ENCODE measurements at places on chromosomes 4 and X.

- no peak for DNase-seq
Measured at GRCh38 chrX:101051153-101051548, 760 bp downstream of the TRMT2B start.

DNA sequence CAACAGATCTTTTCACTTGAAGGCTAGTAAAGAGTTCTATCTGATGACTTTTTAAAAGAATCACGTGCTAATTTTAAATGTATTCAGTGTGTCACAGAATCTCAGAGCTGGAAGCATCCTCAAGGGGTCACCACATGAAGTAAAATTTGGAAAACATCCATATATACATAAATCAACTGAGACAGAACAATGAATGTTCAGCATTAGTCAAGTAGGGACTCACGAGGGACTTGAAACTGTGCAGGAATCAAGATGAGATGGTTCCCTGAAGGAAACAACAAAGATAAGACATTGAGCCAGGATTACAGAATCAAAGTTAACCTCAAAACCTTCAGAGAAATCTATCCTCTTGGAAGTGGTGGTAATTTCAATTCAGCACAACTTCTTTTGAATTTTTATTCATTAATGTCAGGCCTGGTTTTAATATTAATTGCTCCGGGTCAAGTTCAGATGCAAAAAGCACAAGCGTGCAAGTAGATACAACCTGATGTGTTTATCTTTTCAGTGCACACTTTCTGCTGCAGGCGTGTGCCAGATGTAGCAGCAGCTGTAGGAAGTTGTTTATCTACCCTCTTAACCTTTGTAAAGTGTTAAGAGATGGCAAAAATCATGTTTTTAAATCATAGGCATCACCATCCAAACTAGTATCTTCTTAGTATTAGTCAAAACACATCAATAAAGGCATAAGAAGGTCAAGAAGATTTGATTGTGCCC is 87.7 kb upstream of the SRD5A3 start:
- no peak for DNase-seq

- no peak for DNase-seq
Measured at GRCh38 chr4:148044912-148045352, 313.0 kb downstream of the ARHGAP10 start.

- DNase-seq: no peak
Measured at GRCh38 chrX:150547375-150548115, 20.9 kb upstream of the MTM1 start.

DNA sequence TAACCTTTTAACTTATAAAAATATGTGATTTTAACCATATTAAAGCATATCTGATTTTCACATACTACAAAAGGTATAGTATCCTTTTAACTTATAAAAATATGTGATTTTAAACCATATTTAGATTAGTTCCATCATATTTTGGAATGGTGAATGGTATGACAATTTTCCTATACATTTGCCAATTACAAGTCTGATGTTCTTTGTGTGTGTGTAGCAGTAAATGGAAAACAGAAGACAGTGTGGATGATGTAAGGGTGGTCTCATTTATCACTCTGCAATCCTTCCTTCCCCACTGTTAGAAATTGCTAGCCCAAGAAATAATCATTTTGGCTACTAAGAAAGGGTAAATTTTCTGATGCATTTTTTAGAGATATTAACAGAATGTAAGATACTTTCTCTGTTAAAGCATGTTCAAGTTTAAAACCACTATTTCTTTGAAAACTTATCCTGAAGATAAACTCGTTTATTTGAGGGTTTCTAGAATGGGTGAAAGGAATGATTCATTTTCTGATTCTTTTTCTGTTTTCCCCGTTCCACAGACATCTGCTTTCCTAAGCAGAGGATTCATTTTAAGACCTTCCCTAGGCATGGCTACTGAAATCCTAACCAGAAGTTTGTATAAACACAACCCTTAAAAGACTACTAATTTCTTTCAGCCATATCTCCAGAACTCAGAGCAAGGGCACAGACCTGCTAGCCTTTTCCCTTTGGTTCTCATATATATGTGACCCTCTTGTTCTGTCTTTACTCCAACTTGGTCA is 21.0 kb downstream of the NUDT6 start:
- no peak for DNase-seq

GRCh38 chr4:77126809-77127208 is 30.2 kb upstream of the CCNG2 start:
- DNase-seq: no peak

DNA sequence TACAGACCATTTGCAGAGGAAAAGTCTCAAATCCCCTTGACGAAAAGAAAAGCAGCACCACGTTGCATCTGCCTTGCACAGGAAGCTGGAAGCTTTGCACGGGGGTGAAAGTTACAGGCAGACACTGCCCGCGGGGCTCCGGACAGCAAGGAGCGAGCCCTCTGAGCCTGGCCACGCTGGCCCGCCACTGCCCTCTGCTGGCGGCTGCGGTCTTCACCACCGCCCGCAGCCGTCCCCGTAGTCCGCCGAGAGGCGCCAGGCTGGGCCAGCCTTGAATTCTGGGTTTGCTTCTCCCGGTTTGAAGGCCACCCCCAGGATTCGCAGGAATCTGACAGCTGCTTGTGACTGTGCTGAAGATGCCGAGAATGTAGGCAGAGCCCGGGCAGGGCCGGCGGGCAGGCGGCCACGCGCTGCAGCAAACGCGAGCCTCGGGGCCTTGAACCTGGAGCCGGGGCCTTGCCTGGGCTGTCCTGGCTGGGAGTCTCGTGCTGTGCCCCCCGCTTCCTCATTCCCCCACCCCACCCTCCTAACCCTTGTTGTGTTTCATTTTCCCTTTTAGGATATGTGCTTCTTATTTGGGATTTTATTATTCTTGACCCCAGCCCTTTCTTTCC is 49.2 kb downstream of the ENPP6 start:
- no peak for DNase-seq

DNA sequence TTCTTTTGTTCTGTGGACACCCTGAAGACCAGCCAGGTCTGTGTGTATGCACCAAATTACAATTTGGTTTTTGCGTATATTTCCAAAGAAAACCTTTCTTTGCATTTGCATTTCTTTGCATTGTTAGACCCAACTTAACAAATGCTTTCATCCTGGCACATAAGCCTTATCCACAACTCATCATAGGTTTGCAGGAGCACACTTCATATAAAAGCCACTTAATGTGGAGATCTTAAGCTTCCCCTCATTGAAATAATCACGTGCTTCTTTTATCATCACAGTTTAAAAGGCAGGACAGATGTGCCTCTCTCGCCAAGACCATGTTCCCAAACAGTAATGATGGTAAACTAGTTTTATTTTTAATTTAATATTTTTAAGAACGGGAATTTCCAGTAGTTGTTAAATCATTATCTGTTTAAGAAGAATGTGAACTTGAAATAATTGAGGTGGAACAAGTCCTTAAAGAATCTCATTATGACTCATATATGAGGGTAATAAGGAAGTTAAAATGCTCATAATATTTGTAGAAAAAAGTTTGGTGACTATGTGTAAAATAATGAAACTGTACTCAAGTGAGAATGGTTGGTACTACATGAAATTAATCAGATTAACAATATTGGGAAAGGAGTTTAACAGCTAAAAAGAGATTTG is 65.5 kb downstream of the GLRA3 start:
- no peak for DNase-seq

DNA sequence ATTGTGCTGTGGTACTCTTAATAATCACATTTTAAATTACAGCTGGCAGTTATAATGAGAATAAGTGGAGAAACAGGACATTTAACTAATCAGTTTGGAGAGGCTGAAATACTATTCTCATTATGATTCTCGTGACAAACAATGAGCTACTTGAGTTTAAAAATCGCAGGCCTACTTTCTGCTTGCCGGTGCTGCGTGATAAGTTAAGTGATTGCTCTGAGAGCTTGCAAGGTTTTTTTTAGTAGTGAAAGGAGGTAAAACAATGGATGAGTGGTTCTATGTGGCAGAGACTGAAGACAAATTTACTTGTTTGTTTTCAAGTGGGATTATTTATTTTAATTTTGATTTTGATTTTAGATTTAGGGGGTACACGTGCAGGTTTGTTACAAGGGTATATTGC is 114.0 kb downstream of the RAPGEF2 start:
- no peak for DNase-seq

Measured in DMS 273 treated with DMSO at 0.1 percent for 48 hours (cell line).